ENCODE measurements at places on chromosomes 2 and 18.

GRCh38 chr2:204108781-204109295 lies 172.3 kb downstream of the ICOS start:
- DNase-seq = no peak

GRCh38 chr2:239559417-239560261 lies 158.8 kb upstream of the HDAC4 start:
- no peak for DNase-seq

DNA sequence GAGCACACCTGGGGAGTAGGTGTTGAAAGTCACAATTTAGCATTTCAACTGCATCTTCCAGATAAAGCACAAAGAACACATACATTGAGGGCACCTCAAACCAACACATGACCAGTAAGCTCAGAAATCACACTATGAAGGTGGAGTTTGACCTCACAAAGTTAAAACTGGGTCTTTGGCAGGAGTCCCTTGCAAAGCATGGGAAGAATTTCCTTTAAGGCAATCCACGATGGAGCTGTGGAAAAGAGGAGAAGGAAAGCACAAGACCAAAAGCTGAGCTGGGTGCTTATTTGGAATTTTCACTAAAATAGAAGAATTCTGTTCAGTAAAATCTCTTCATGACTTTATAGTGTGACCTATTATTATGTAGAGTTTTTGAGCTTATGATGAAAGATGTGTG lies 212.9 kb upstream of the APCDD1 start:
- peak; percentile 29 for DNase-seq

GRCh38 chr18:74457725-74458421 lies 765 bp upstream of the DIPK1C start:
- no peak for DNase-seq
